Stimulated activated CD8-positive, alpha-beta memory T cell treated with anti-CD3 and anti-CD28 coated beads, Interleukin-4, amount 100 ng/mL, for 4 hours (primary cell): ENCODE measurements at places on chromosomes 16 and 17.

DNA sequence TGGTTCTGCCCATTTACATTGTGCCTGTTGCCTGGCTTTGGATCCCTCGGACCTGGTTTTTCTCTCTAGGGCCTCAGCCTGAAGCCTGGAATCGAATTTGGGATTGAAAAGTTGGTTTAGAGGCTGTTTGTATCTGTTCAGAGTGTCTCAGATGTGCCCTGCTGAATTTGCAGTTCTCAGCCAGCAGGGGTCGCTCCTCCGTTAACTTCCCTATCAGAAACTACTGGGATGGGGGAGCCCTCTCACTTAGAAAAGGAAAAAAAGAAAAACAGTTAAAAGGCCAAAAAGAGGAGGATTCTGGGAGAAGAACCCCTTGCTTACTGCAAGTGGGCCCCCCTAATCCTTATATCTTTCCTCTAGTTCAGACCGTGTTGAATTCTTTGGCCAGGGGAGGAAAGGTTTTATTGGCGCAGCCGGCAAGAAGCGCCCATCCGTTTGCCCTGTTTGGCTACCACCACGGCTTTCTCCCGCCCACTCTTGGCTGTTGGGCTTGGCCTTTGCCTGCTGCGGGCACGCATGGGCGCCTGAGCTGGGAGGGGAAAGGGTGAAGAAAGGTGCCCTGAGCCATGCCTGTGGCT is 8.7 kb downstream of the FZD2 start:
- DNase-seq: no peak

- no peak for DNase-seq
Observed at GRCh38 chr17:50180620-50181019, 14.8 kb downstream of the SGCA start.

GRCh38 chr16:58499615-58500351 is at the start of gene NDRG4:
TSS of gene NDRG4 (plus strand) at chr16:58500143. CDS start at chr16:58500249, 106 bp downstream.
- no peak for DNase-seq

DNA sequence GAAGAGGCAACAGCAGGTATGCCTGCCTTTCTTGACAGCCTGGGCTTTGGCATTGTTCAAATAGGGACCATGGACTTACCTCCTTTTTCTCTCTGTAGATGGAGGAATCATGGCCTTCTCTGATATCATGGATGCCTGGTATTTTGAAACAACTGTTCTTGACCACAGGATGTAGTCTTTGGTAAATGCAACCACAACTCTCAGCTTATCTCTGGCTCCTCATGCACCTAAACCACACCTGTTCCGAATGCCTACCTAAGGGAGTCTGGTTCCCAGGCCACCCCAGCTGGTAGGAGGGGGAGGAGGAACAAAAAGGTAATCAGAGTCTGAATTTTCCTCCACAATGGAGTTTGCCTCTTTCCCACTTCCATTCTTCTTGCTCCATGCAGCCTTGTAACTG is 18.8 kb downstream of the CDK5RAP3 start:
- no peak for DNase-seq

DNA sequence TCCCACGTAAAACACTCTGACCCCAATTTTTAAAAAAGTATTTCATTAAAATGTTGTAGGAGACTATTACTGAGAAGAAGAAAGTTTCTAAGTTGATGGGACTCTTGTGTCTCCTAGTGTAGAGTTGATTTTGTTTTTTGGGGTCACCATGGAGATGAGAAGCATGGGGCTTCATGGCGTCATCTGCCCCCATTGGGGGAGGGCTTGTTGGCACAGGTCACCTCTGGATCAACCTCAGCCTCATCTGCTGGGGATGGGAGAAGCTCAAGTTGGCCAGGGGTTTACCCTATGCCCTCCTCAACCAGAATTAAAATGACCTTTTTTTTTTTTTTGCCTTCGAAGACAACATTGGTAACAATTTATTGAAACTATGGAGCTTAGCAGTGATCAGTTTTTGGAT is 28.3 kb downstream of the MSI2 start:
- DNase-seq: no peak

DNA sequence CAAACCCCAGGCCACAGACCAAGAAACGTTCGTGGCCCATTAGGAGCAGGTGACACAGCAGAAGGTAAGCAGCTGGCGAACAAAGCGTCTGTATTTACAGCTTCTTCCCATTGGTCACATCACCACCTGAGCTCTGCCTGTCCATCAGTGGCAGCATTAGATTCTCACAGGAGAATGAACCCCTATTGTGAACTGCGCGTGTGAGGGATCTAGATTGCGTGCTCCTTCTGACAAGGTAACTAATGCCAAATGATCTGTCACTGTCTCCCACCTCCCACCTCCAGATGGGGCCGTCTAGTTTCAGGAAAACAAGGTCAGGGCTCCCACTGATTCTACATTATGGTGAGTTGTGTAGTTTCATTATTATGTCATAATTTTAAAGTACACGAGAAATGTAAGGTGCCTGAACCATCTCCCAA is 186.3 kb downstream of the CPPED1 start:
- DNase-seq: no peak
